ENCODE measurements at places on chromosomes 3 and 15.

DNA sequence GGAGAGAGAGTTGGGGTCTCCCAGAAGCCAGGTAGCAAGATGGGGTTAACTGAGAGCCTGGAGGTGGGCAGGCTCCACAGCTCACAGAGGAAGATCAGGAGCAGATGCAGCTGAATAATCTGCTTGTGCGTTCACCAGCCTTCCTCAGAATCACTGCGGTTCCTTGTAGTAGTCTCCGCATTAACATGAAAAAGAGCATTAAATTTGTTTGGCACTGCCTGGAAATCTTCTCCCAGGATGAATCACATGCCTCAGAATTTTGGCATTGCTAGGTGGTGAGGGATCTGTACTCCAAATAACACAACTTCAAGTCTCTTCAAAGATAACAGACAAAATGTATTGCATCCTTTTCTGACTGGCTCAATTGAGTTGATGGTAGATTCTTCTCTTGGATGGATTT lies 700.6 kb upstream of the ARRDC4 start:
- no peak for DNase-seq

GRCh38 chr3:66489581-66489980 lies 11.2 kb downstream of the LRIG1 start:
- DNase-seq, result no peak

GRCh38 chr15:78003539-78004008 lies 73.9 kb downstream of the TBC1D2B start:
- DNase-seq, result no peak

DNA sequence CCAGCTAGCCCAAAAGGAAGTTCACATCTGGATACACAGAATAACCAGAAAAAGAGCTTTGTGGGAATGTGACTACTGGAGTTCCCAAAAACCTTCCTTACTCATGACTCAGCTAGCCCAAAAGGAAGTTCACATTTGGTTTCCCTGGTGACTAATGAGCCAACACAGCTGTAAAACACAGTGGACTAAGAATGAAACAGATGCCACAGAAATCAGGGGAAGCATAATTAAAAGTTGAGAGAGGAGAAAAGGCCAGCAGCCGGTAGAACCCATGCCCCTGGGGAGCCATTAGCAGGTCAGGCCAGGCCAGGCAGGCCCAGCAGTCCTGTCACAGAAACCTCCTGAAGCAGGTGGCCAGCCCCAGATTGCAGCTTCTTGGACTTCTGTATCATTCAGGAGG lies 130.3 kb downstream of the GHSR start:
- DNase-seq, result no peak

DNA sequence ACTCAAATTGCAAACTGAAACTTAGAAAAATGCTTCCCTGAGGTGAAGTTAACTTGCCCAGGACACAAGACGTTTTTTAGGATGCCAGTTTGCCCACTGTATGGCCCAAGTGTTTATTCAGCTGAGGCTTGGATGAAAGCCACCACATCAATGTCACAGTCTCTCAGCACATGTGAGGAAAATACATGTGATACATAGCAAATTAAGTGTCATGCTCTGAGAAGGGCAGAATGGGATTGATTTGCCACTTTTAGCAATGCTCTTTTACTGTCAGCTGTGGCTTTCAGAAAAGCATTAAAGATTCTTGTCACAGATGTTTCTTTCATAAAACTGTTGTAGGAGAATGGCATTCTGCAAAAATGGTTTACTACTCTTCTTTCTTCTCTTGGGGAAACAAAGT lies 165.5 kb downstream of the ZIC1 start:
- DNase-seq, result no peak

GRCh38 chr3:21859124-21860081 lies 108.4 kb upstream of the ZNF385D start:
- DNase-seq, result no peak

GRCh38 chr3:106097817-106098435 lies 229.1 kb upstream of the CBLB start:
- DNase-seq, result no peak

DNA sequence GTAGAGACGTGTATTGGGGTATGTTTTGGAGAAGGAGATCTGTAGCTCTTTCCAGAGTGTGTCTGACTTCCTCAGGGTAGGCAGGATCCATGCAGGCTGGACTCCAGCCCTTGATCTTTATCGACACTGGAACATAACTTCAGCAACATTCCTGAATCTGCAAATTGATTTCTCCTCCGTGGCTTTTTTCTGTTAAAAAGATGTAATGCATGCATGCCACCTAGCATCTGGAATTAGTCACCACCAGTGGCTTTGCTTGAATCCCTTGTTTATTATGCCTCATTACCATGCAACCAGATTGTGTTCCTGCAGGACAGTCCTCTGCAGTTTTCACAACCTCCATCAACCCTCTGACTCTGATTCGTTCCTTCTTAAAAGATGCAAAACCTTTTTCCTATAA lies 86.1 kb downstream of the CCNL1 start:
- DNase-seq, result no peak

GRCh38 chr3:58177747-58178527 lies 32.8 kb downstream of the DNASE1L3 start:
- DNase-seq, result peak; percentile 97

DNA sequence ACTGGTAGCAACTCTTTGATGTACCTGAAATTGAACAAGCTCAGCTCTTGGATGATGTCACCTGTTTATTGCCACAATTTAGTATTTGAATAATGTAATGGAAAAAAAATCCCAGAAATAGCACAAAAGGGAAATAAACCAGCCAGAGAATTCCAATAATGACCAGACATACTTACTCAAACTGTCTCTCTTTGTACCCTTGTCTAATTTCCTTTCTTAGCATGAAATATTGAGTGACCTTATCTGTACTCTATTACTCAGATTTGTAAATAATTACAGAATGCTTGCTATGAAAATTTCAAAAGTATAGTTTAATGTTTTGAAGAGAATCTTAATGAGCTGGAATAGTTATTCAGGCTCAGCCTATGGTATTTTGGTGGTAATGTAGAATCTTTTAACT lies 555.4 kb upstream of the SGO1 start:
- no peak for DNase-seq

GRCh38 chr3:9501226-9501625 lies 52.4 kb downstream of the LHFPL4 start:
- DNase-seq, result no peak

GRCh38 chr3:87276484-87276883 lies at the start of gene POU1F1:
TSS of gene POU1F1 (minus strand) at chr3:87276584. CDS start at chr3:87276462, 122 bp downstream.
- no peak for DNase-seq

DNA sequence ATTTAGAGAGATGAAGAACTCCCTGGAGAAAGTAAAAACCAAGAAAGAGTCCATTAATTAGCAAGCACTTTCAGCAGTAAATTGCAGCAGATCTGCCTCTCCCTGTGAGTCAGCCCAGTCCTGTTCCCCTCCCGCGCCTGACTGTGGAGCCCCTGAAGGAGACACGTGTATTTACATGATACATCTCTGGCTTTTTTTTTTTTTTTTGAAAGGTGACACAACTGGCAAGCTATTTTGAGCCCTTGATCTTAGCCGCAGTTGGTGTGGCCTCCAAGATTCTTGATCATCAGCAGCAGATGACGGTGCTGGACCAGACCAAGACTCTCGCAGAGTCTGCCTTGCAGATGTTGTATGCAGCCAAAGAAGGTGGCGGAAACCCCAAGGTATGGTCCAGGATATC lies 271.8 kb upstream of the TPM1 start:
- DNase-seq, result no peak

- DNase-seq, result no peak
Measured at GRCh38 chr3:418239-418929, 221.8 kb downstream of the CHL1 start.

DNA sequence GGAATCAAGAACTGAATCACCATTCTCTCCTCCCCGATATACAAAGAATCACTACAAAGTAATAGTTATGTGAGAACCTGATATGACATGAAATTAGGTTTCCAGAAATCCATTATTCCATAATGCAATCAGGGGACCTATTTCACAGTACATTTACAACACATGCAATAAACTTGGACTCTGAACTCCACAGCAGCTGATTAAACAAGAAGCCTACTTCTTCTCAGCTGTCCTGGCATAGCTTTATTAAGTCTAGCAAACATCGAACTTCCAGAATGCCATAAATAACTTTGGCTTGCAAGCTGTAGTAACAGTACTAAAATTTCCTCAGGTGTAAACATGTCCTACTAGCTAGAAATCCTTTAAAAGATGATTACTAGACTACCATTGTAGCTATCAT lies 17.8 kb downstream of the PDCD10 start:
- DNase-seq, result no peak
